ENCODE measurements at places on chromosomes 16 and 17. TPM values are rescaled to one million over a fixed set of nuclear protein-coding genes. Genes with fewer than 3 reads are reported as not detected.

GRCh38 chr17:46770818-46771560 is 47.5 kb downstream of the WNT3 start:
- peak; percentile 52 for DNase-seq
- H3K27me3 ChIP-seq: no peaks in the 10 kb centered on the region
- H3K4me3 ChIP-seq: peak overlapping the region; percentile 47
- peak overlapping the region; percentile 60 for H3K27ac ChIP-seq
- no peaks in the 10 kb centered on the region for H3K36me3 ChIP-seq
- no peaks in the 10 kb centered on the region for H3K4me1 ChIP-seq

DNA sequence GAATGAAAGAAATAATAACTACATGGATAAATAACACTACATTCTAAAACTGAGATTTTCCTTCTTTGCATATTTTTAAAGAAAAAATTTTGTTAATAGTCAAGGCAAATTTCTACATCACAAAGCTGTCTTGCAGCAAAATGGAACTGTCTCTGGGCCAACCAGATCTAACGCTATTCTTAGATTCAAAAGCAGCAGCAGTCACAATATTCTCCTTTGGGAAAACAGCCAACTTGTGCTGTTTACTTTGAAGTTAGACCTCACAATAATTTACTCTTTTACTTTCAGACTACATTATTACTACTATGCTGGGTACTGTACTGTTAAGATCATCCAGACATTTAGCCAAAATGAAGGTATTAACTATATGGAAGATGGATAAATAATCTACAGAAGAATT is 189.1 kb downstream of the CEP112 start:
- H3K27ac ChIP-seq: no peak overlapping the region
- H3K4me1 ChIP-seq: no peaks in the 10 kb centered on the region
- H3K27me3 ChIP-seq: no peaks in the 10 kb centered on the region
- no peak overlapping the region for H3K4me3 ChIP-seq
- H3K36me3 ChIP-seq: peaks cover 5% of the 10 kb centered on the region
- peak; percentile 7 for DNase-seq

DNA sequence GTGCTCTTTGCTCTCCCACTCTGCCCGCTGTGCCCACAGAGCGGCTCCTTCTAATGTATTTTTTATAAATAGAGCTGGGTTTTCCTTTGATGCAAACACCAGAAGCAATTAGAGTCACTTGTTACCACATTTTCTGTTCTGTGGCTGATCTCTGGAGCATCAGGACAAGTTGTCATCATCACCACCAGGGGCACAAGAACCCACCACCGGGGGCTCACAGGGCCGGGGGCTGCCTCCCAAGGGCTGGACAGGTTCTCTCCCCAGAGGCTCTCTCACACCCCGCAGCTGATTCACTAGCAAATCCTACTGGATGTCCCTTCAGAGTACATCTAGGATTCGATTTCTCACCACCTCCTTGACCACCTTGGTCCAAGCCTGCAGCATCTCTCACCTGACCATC is 18.5 kb downstream of the C16orf82 start:
- no peaks in the 10 kb centered on the region for H3K27me3 ChIP-seq
- H3K36me3 ChIP-seq: no peaks in the 10 kb centered on the region
- H3K4me1 ChIP-seq: no peaks in the 10 kb centered on the region
- no peak for DNase-seq
- no peak overlapping the region for H3K4me3 ChIP-seq

DNA sequence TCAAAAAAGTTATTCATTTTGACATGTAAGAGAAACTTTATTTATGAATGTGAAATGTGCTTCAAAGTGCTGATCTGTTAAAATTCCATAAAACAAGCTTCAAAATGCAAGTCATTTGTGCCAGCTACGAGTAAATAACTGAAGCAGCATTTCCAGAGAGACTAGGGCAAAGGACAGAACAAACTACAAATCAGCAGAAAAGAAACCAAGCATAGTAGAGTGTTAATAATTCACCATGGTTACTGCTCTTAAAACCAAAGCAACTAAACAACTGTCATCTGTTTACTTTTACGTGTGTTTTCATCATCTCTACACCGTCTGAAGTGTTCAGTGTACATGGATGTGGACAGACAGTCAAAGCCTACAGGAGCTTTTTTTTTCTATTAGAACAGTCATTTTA is 1.6 kb upstream of the ASPA start:
- no peaks in the 10 kb centered on the region for H3K4me1 ChIP-seq
- DNase-seq: peak; percentile 22
- no peaks in the 10 kb centered on the region for H3K36me3 ChIP-seq
- H3K27ac ChIP-seq: no peak overlapping the region
- no peak overlapping the region for H3K4me3 ChIP-seq
- H3K27me3 ChIP-seq: no peaks in the 10 kb centered on the region

The HDAC5 gene
- total RNA-seq: 300 TPM

The JPH3 gene
- 33.9 TPM for total RNA-seq

The FBF1 gene
- 13.8 TPM for total RNA-seq

Measured in cardiac muscle cell (in vitro differentiated cells and primary cell).